ENCODE measurements at places on chromosomes 1 and 21.

- DNase-seq = no peak
Observed at GRCh38 chr1:32192220-32192948, 8.0 kb upstream of the CCDC28B start.

DNA sequence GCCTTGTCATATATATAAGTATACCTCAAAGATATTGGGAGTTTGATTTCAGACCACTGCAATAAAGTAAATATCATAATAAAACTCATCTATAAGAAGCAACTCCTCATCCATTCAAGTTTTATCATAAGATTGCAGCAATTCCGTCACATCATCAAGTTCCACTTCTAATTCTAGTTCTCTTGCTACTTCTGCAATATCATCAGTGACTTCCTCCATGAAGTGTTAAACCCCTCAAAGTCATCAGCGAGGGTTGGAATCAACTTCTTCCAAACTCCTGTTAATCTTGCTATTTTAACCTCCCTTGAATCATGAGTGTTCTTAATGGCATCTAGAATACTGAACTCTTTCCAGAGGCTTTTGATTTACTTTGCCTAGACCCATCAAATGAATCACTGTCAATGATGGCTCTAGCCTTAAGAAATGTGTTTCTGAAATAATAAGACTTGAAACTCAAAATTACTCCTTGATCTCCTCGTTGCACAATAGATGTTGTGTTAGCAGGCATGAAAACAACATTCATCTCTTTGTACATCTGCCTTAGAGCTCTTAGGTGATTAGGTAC, 88.3 kb downstream of the RPE65 start:
- DNase-seq = no peak

DNA sequence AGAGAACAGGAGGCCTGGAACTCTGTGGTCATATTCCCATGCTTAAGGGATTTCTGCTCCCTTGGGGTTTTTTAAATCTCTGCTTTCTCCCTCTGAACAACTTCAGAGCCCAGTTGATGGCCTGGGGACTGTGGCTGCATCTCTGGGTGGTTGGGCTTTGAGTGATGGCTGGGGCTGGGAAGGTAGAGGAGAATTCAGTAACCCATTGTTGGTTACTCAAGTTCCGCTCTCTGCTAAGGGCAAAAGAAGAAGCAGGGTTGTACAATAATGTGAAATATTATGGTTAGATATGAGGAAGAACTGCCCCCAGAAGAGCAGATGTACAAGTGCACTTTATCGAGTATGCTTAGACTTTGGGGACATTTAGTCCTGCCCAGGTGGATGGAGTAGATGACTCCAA, 72.1 kb upstream of the CNTN2 start:
- DNase-seq = no peak

DNA sequence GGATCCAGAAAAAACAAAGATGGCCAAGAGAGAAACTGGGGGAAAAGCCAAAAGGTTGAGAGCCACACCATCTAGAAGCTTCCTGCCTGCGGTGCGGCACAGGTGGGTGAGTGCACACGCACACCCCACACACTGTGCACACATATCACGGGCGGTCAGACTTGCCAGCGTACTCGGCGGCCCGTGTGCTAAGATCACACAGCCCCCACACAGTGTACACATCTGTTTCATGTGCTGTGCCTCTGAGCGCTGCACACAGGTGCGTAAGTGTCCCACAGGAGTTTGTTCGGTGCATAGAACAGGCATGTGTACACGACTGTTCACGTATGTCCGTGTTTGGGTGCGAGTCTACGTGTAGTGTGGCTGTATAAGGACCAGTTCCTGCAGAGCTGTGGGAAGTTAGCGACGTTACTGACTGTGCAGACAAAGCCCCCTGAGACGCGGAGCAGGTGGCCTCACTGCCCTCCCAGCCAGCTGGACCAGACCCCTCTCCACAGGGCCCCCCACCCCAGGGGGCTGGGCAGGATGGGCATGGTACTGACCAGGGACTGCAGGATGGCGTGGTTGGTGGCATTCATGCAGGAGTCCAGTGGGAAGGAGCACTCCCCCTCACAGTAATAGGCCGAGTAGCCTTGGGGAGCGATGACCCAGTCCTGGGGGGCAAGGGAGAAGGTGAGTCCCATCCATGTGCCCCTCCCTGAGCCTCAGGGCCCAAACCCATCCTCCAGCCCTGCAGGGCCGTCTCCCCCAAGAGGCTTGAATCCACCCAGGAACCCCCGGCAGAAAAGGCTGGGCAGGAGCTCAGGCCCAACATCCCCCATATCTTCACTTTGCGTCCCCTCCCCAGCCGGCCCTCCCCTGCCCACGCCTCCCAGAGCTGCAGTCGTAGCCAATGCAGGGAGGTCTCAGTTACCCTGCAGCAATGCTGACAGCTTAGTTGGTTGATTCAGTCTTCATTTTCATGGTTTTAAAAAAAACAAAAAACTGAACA, 8.3 kb downstream of the OXCT2 start:
- DNase-seq = no peak

DNA sequence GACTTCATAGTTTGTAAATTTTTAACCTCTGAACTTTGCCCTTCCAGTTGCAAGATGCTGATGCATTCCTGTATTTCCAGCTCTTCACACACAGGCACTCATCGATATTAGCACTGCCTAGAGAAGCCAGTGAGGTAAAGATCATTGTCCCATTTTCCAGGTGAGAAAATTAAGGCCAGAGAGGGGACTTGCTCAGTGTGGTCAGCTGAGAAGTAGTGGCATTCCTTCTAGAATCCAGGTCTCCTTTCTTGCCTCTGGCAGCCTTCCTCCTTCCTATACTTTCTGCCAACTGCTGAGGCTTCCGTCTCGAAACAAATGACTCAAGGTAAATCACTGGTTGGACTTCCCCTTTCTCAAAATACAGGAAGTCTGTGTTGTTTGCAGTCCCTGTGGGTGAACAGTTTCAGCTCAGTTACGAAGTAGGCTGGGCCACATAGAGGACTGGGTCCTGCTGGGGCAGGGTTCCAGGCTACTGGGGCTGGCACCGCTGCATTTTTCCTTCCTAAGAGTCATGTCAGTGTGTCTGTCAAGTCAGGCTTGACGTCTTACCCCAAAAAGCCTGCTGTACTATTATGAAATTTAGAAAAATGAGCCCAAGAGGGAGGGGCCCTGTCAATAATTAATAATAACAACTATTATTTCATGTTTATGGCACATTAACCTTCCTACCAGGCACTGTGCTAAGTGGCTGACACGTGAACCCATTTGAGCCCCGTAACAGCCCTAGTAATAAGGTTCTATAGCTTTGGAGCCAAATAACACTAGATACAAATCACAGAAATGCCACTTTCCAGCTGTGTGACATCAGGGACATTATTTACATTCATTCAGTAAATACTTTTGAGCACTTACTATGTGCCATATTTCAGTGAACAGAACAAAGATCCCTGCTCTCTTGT, 16.6 kb upstream of the RNF19B start:
- DNase-seq = no peak

DNA sequence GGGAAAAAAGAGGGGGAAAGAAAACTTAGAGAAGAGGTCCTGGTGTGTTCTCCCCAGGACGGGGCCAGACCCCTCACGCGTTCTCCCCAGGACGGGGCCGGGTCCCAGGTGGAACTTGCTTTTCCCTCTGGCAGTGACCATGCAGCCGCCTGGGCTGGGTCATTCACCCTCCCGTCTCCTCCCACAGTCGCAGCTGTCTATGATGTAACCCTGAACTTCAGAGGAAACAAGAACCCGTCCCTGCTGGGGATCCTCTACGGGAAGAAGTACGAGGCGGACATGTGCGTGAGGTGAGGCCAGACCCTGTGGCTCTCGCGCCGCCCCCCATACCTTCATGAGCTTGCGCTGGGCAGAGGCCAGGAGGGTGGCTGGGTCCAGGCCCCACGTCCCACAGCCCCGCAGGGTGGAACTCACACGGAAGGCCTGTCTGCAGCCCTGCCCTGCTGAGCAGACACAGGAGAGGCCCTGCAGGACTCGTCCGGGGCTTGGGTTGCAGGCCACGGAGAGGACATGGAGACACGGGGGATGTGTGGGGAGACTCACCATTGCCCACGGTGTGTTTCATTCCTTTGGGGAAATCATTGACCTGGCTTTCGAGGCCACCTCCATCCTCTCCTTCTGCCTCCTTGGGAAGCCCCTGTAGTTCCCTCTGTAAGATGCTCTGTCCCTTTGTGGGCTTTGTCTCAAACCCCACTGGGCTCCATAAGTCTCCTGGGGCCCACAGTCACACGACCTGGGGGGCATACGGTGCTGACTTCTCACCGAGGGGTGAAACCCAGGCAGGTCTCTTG, 40.7 kb upstream of the TRAPPC10 start:
- DNase-seq = no peak

DNA sequence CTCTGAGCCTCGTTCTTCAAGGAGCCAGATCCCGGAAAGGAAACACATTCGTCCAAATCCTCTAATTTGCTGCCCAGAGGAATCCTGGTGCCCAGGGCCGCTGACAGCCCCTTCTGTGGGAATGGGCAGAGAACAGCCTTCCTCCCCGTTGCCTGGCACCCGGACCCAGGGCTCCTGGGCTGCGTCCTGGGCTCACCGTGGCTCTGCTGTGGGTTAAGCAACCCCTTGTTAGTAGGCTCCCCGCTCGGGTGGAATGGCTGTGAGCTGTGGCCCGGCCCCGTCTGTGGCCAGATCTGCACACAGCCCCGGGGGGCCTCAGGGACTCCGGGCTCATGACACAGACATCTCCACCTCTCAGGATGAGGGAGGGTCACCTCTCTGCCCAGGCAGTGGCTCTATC, 122.9 kb upstream of the ARHGEF16 start:
- DNase-seq = no peak

DNA sequence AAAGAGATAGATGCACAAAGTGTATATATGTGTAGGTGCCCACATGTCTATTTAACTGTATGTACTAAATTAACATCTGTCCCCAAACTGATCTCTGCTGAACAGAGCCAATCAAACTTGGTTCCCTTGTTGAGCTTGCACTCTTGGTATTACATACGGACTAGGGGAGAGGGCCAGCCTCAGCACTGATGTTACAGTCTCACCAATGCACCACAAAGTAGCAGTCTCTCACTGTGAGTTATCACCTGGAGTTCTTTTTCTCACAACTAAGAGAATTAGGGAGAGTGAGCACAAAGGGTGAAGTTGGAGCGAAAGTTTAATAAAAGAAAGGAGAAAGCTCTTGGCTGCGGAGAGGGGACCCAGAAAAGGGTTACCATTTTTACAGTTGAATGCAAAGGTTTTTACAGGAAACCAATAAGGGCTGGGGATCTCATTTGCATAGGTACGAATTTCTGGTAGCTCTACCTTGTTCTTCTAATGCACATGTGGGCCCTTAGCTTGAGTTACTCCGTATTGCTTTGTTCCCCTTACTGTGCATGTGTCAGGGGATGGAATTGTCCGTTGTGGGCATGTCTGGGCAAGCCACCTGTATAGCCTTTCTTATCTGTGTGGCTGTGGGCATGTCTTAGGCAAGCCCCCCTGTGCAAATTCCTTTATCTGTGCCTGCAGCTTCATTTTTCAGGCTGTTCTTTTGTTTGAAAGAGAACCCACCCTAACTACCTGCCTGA, 13.3 kb upstream of the CHI3L2 start:
- DNase-seq = no peak

- no peak for DNase-seq
Observed at GRCh38 chr1:18764362-18764761, 95.1 kb downstream of the TAS1R2 start.

GRCh38 chr1:236623371-236624166, 19.3 kb upstream of the HEATR1 start:
- no peak for DNase-seq

DNA sequence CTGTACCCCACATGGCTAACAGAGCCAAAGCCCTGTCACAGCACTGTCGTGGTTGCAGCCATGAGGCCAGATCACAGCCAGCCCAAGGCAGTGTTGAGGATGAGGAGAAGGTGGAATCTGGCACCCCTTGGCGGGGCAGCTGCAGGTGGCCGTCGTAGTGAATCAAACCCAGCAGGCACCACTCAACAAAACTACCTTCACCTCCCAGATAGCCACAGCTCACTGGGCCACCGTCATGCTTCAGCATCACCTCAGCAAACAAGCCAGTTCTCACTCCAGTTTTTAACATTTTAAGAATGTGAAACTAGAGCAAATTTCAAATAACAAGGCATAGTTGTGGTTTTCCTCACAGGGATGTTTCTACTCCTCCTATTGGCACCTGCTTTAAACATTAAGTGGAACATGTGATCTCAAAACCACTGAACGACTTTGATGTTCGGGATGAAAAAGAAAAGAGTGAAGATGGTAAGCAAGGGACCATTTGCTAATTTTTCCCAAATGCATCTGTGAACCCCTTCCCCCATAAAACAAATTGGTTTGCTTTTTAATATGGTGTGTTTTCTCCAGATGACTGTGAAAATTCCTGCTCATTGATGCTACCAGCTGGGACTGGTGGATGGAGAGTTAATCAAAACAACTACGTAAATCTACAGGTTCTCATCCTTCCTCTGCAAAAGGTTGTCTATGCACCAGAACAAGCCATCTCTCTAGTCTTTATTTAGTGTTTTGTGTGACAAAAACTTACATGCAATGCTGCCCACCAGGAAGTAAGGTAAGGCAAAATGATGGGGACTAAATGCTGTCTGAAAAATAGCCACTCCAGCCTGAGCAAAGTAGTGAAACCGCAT, 45.5 kb downstream of the TOR1AIP2 start:
- peak; percentile 39 for DNase-seq

DNA sequence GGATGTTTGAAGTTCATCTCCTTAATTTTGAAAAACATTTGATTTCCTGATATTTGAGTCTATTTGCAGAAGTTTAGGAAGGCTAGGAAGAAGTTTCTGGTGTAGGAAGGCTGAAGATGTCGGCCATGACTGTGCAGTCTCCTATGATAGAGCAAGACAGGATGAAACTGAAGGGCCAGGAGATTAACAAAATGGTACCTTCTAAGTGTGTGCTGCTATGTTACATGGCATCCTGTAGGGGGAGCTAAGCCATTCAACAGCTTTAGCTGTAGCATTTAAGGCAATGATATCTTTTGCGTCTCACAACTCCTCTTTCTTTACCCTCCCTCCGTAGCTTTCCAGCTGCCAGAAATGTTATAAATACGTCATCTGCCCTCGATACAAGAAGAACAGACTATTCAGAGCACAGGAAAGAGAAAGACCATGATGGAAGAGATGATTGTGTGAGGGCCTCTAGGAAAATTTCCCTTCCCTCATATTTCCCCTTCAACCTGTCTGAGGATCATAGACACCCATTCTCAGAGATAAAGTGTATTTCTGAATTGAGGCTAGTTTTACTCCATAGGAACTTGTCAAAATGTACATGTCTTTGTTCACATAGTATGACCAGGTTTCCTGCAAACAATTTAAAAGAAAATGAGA, 61.1 kb downstream of the XCL1 start:
- no peak for DNase-seq

DNA sequence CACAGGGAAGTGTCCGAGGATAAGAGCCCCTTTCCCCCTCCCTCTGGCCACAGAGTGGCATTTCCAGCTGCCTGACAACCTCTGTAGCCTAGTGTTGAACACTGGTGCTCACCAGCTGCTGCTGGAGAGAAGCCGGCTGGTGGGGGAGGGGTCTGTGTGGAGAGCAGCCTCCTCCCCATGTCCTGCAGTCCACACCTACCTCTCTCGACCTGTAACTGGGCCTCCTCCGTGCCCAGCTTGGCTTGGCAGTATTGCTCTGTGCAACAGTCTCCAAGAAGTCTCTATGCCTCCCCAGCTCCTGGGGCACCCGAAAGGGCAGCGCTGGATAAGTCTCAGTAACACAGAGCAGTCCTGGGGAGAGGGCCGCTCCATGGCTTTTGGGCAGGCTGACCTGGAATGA, 17.0 kb downstream of the PAPPA2 start:
- no peak for DNase-seq

- no peak for DNase-seq
Observed at GRCh38 chr1:49213301-49213700, 436.6 kb upstream of the BEND5 start.
